ENCODE measurements at places on chromosomes 2 and 18.

DNA sequence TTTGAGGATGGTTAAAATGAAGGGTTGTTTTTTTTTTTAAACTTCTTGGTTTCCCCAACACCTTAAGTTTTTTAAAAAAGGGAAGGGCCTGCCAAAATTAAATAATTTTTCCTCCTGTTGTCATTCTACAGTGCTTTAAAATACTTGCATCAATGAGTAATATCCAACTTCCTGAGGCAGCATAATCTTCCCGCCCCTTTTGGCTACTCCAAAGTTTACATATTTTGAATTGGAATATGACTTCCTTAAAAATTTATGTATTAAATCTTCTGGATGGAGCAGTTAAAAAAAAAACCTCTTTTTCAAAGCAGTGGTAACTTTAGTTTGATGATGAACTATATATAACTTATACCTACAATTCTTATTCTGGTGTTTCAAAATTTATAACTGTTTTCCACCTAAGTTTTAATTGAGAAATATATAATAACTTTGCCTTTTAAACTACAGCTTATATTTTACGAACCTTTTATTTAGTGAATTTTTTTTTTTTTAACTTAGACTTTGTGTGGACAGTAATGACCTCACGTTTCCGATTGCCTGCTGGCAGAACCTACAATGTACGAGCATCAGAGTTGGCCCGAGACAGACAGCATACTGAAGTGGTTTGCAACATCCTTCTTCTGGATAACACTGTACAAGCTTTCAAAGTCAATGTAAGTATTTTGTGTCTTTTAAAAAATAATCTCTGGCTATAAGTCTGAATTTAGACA, 49.8 kb downstream of the PTPN4 start:
- no peak for DNase-seq

GRCh38 chr2:48131539-48132270, 225.4 kb upstream of the FBXO11 start:
- no peak for DNase-seq

DNA sequence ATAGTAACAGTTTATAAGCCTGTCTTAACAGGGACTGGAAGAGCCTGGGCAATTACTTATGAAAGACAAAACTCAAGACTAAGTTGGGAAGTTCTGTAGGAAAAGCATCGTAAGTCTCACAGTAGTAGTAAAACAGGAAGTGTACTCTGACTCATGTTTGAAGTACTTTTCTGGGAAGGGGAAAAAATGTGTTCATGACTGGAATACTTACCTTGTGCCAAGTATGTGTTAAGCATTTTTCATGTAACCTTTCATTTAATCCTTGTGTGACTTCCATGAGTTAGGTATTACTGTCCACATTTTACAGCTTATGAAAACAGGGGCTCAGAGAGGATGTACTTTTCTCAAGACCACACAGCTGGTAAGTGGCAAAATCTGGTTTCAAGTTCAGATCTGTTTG, 13.7 kb upstream of the SKOR2 start:
- no peak for DNase-seq

DNA sequence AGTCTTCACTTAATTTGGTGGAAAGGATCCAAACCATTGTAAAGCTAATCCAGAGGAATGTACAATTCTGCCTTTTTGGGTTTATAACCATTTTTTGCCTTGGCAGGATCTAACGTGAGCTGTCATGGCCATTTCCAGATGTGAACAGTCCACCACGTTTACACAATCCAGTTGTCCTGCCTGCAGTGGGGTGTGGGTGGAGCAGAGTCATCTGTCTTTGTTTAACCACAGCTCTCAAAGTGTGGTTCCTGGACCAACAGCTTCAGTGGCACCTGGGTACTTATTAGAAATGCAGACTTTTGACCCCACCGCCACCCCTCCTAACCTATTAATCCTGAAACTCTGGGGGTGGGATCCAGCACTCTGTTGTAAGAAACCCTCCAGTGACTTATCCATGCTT, 35.9 kb downstream of the FHOD3 start:
- no peak for DNase-seq

- no peak for DNase-seq
Measured at GRCh38 chr2:8581601-8582041, 100.2 kb upstream of the ID2 start.

GRCh38 chr18:22019193-22019592, 150.2 kb upstream of the GATA6 start:
- DNase-seq, result no peak

- no peak for DNase-seq
Measured at GRCh38 chr2:237872178-237872887, 12.9 kb downstream of the RAMP1 start.

DNA sequence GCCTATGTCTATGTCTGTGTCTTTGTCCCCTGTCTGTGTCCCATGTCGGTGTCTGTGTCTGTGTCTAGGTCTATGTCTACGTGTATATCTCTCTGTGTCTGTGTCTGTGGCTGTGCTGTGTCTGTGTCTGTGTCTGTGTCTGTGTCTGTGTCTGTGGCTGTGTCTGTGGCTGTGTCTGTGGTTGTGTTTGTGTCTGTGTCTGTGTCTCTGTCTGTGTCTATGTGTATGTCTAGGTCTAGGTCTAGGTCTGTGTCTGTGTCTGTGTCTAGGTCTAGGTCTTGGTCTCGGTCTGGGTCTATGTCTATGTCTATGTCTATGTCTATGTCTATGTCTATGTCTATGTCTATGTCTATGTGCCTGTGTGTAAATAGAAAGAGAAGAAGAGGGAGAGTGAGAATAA, 11.9 kb downstream of the IL1R2 start:
- DNase-seq, result no peak

- no peak for DNase-seq
Measured at GRCh38 chr2:101148777-101149176, 2.4 kb downstream of the TBC1D8 start.

Data from NCI-H1417 (cell line).